M059J (cell line): ENCODE measurements at places on chromosomes 16 and 17. TPM values are rescaled to one million over a fixed set of nuclear protein-coding genes. Genes with fewer than 3 reads are reported as not detected.

The RNF112 gene
- 0.39 TPM in 1 of 2 replicates, not detected in the other for total RNA-seq

The HOXB5 gene
- total RNA-seq: 0.10 and 0.37 TPM in 2 replicates

The SSH2 gene
- 11.8 and 16.7 TPM in 2 replicates for total RNA-seq

The MMP28 gene
- 0.17 and 1.2 TPM in 2 replicates for total RNA-seq

The NMT1 gene
- total RNA-seq: 83.4 and 95.0 TPM in 2 replicates

The ACSM2A gene
- not detected in 2 replicates for total RNA-seq

The PIMREG gene
- total RNA-seq: 76.1 and 87.3 TPM in 2 replicates

The SOST gene
- total RNA-seq: not detected in 2 replicates

The CCL7 gene
- total RNA-seq: 0.17 TPM in 1 of 2 replicates, not detected in the other

The SPN gene
- total RNA-seq: 1.1 and 1.8 TPM in 2 replicates

The MAF gene
- 0.39 TPM in 1 of 2 replicates, not detected in the other for total RNA-seq

The KRT15 gene
- total RNA-seq: 6.3 and 10.2 TPM in 2 replicates
